ENCODE measurements at places on chromosomes 3 and 15.

DNA sequence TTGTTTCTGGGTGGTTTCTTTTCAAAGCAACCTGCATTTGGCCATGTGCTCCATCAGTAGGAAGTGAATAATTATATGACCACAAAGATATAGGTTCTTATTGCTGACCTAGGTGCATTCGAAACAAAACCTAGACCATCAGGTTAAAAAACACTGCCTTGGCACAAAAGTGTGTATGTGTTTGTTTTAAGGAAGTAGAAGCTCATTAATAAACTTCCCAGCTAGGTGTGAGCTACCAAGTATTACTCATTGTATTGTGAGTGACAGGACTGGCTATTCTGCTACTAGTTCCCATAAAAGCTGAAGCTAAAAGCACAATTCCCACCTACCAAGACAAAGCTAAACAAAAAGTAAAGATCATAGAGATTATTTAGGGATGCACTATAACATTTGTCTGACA lies 168.2 kb downstream of the TP63 start:
- no peak overlapping the region for H3K4me3 ChIP-seq
- no peak for DNase-seq
- H3K27ac ChIP-seq, result no peak overlapping the region
- H3K4me1 ChIP-seq, result no peaks in the 10 kb centered on the region
- no peaks in the 10 kb centered on the region for H3K36me3 ChIP-seq

GRCh38 chr3:71689291-71689690 lies 35.9 kb downstream of the EIF4E3 start:
- H3K4me3 ChIP-seq, result no peak overlapping the region
- DNase-seq, result no peak
- peaks cover 4% of the 10 kb centered on the region for H3K36me3 ChIP-seq

GRCh38 chr3:48273594-48274211 lies 32.8 kb downstream of the ZNF589 start:
- peaks cover 19% of the 10 kb centered on the region for H3K36me3 ChIP-seq
- no peak overlapping the region for H3K27ac ChIP-seq
- H3K4me3 ChIP-seq, result no peak overlapping the region
- H3K27me3 ChIP-seq, result no peaks in the 10 kb centered on the region

DNA sequence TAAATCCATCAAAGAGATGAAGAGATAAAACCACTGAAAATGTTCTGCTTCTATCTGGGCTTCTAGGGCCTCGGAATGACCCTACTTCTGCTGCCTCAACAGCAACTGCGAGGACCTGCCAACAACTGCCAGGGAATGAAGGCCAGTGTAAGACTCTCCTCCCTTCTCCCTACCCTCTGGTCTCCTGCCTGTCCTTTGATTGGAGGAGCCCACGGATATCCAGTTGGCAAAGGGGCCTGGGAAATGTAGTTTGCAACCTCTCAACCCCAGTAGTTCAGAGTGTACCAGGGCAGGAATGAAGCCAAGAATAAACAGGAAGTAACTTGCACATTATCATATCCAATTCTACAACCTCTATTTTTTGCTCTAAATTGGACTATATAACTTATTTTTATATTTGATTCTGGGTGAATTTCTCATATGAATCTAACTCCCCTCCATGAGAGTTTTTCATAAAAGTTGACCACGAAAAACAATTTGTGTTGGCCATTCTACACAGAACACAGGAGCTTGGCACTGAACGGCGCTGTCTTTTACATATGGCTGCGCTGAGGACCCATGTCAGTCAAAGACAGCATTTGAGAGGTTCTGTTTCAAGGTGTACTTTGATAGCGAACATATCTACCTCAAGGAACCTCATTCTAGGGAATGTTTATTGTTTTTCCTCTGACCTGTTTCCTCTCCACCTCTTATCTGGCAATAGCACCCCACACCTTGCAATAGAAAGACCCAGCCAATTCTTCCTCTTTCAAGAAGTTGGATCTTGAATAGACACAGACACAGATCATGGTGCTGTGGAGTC lies 91.1 kb upstream of the RNF7 start:
- DNase-seq, result no peak
- no peak overlapping the region for H3K4me3 ChIP-seq
- no peak overlapping the region for H3K27ac ChIP-seq
- H3K27me3 ChIP-seq, result no peaks in the 10 kb centered on the region
- no peaks in the 10 kb centered on the region for H3K4me1 ChIP-seq

DNA sequence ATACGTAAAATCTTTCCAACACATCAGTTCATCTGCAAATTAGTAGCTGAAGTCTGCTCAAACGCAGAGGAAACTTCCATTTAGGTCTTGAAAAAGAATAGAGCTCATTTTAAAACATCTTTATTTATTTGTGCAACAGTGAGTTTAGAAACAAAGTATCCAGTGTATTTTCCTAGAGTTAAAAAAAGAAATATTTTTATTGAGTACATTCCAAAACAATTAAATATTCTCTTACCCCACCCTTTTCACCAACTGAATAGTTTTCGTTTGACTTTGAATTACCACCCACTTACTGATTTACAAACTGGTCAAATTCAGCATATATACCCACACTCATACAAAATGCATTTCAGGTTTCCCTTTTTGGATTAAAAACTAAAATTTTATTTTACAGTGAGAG lies 104.7 kb downstream of the ZBTB20 start:
- H3K27me3 ChIP-seq, result no peaks in the 10 kb centered on the region
- no peaks in the 10 kb centered on the region for H3K36me3 ChIP-seq
- DNase-seq, result no peak

DNA sequence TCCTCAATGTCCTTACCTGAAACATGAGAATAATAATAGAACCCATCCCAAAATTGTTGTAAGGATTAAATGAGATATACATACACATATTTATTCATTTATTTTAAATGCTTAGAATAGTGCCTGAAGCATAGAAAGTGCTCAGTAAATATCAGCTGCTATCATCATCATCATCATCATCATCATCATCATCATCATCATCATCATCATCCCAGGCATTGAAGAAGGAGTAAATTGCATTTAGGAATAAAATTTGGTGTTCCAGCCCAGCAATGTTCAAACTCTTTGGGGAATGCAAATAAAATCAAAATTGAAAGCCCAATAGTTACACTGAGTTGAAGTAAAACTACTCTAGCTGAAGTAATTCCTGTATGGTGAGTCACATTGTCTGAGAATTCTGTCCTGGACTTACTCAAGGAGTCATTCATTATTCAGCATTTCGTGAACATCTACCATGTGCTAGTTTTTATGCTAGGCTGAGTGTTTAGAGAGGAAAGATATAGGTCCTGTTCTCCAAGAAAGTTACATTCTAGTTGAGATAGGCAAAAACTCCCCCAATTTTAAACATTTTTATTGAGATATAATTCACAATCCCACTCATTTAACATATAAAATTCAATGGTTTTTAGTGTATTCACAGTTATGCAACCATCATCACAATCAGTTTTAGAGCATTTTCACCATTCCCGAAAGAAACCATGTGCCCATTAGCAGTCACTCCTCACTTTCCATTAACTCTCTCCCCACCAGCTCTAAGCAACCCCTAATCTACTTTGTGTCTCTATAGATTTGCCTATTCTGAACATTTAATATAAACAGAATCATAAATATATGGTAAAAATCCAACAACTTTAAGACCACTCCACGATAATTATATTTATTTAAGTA lies 107.2 kb downstream of the FRMD5 start:
- no peaks in the 10 kb centered on the region for H3K36me3 ChIP-seq
- no peak overlapping the region for H3K27ac ChIP-seq
- H3K27me3 ChIP-seq, result no peaks in the 10 kb centered on the region
- H3K4me1 ChIP-seq, result no peaks in the 10 kb centered on the region

DNA sequence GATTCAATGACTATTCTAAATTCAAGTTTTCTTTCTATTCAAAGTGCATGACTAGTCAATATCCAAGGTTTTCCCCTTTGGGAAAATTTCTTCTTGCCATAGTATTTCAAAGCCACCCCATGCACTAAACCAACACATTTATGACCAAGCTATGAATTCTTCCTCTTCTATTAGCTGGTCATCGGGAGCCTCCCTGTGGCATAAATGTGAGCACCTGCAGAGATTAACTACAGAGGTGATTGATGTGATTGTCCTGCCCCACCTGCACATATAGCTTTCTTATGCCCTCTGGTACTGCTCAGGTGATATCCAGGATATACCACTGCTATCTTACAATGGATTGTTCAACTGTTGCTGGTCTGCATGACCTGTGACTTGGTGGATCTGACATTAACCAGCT lies 694.9 kb downstream of the ZBBX start:
- no peak overlapping the region for H3K27ac ChIP-seq
- no peak for DNase-seq
- H3K27me3 ChIP-seq, result no peaks in the 10 kb centered on the region

- no peak overlapping the region for H3K27ac ChIP-seq
- no peak overlapping the region for H3K4me3 ChIP-seq
- H3K36me3 ChIP-seq, result no peaks in the 10 kb centered on the region
- DNase-seq, result no peak
- no peaks in the 10 kb centered on the region for H3K27me3 ChIP-seq
- H3K4me1 ChIP-seq, result peaks cover 36% of the 10 kb centered on the region
Measured at GRCh38 chr15:85019815-85020590, 38.3 kb downstream of the PDE8A start.

DNA sequence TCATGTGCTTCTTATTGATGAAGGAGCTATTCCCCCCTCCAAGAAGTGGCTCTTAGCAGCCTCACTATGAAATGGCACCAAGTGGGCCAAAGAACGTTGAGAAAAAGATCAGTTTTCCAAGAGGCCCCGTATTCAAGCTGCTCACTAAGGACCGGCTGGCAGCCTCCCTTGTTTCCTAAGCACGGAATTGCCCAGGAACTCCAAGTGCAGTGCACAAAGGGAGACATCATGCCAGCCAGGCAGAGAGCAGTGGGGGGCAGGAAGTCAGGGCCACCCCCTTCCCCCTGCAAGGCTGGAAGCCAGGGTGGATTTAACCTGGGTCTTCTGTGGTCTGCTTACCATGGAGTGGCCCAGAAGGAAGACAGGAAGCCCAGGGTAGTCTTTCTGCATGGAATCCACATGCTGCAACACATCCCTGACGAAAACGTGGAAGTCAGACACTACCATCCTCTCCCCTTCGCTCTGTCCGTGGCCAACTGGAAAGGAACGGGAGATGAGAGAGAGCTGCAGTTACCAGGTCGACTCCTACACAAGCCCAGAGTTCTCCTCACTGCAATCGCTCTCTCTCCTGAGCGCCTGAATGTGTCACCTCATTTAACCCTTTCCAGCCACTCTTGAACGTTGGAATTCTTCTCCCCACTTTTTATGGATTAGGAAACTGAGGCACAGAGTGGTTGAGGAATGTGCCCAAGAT lies 49.5 kb downstream of the ABTB1 start:
- no peaks in the 10 kb centered on the region for H3K36me3 ChIP-seq
- H3K27ac ChIP-seq, result peak overlapping the region; percentile 19
- peaks cover 35% of the 10 kb centered on the region for H3K4me1 ChIP-seq
- H3K27me3 ChIP-seq, result no peaks in the 10 kb centered on the region
- DNase-seq, result no peak
- H3K4me3 ChIP-seq, result no peak overlapping the region

DNA sequence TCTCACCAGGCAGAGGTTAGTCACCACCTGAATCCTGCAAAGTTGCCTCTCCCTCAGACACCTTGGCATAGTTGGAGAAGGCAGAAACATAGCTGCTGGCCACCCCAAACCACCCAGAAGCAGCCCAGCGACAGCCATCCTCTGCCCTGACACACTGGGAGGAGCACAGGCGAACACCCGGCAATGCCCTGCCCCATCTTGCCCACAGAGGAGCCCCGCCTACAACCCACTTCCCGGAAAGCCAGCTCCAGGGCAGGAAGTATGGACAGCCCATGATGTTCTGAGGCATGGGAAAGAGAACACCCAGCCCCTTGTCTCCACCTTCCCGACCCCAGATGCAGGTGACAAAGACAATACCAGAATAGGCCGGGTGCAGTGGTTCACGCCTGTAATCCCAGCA lies 12.6 kb upstream of the SHISA5 start:
- H3K4me1 ChIP-seq, result no peaks in the 10 kb centered on the region
- H3K27me3 ChIP-seq, result no peaks in the 10 kb centered on the region
- no peak overlapping the region for H3K4me3 ChIP-seq
- H3K27ac ChIP-seq, result no peak overlapping the region
- DNase-seq, result no peak
